Activated CD8-positive, alpha-beta memory T cell treated with anti-CD3 and anti-CD28 coated beads for 1 hour (primary cell): ENCODE measurements at places on chromosomes 2 and 18.

DNA sequence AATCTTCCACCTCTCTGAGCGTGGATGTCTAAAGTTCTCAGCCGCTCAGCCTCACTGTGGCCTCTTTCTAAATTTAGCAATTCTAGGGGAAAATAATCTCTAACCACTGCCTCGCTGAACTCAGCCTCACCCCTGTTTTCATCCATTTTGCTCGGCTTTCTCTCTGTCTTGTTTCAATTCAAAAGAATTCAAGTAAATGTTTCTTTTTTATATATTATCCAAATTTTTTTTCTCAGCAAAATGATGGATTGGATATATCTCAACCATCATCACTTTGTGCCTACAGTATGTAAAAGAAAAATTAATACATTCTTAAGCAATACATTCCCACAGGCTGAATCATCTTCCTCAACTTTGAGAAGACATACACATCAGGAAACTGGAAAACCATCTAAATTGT is 24.0 kb upstream of the GALNT5 start:
- no peak for DNase-seq

DNA sequence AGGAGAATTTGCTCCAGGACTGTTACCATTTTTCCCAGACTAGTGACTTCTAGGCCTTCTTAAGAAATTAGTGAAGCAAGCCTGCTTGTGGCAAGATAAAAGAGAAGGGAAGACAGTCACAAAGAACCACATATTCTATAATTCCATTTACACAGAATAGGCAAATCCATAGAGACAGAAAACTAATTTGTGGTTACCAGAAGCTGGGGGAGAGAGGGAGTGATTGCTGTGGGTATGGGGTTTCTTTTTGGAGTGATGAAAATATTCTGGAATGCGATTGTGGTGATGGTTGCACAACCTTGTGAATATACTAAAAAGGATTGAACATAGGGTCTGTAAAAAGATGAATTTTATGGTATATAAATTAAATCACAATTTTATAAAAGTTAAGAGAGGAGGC is 37.5 kb upstream of the SIX2 start:
- DNase-seq: no peak

- no peak for DNase-seq
Measured at GRCh38 chr18:72197591-72197990, 346.6 kb downstream of the CBLN2 start.

- no peak for DNase-seq
Measured at GRCh38 chr2:197386242-197386641, 48.6 kb downstream of the SF3B1 start.

DNA sequence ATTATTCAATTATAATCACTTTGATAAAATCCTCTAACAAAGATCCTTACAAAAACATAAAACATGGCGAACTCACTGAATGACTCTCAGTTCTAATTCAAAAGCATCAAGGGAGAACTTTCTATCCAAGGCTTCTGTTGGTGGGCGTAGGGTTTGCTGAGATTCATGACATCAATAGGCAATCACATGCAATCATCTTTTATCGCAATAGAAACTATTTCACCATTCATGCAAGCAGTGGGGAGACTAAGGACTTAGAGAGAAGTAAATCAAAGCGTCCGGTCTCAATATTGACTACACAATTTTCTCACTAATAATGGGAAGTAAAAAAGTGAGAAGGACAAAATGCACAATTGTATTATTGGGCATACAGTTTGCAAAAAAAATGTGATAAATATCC is 168.7 kb downstream of the SCG2 start:
- no peak for DNase-seq

DNA sequence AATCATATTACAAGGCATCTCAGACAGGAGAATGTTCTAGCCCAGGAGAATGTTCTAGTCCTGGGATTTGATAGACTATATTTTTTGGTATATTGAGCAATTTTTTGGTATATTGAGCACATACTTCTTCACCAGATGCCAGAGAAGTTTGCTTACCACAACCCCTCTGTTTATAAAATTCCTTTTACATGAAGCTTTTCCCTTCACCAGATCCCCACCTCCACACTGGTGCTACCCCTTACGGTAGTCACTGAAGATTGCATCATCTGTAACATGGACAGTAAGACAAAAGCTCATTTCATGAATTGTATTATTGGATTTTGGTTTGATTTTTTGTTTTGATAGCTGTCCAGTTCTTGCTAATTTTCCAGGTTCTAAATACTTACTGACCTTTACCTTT is 7.2 kb upstream of the HNMT start:
- DNase-seq: no peak

- no peak for DNase-seq
Measured at GRCh38 chr2:240168546-240169361, 28.3 kb upstream of the OTOS start.

DNA sequence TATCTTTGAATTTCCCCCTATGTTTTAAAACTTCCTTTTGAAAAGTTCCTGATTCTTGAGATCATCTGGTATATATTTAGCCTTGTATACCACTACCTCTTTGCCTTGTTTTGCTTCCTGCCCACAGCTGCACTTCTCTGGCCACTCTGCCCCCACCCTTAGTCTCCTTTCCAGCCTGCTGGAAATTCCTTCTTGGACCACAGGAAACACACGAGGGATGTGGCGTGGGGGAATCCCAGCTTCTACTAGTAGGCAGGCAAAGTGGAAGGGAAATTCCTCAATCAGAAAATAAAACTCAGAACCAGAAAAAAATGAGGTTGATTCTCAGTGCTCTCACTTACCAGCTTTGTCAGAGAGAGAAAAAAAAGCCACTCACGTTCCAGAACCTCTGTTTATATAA is 13.4 kb downstream of the IL18RAP start:
- no peak for DNase-seq

DNA sequence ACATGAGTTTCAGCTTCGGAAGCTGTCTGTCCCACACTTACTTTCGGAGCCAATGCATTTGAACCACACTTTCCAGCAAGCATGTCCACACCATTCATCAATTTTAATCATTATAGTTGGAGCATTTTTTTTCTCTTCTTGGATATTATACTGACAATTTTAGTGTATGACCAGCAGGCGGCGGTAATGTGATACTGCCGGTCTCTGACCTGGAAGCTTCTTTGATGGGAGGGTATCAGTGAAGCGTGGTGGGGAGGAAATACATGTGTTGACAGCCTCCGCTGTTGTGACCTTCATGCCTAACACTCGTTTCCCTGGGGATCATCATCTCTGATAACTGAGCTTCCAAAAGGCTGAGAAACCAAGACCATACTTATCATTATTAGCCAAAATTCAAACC is 231.7 kb downstream of the GBX2 start:
- no peak for DNase-seq

DNA sequence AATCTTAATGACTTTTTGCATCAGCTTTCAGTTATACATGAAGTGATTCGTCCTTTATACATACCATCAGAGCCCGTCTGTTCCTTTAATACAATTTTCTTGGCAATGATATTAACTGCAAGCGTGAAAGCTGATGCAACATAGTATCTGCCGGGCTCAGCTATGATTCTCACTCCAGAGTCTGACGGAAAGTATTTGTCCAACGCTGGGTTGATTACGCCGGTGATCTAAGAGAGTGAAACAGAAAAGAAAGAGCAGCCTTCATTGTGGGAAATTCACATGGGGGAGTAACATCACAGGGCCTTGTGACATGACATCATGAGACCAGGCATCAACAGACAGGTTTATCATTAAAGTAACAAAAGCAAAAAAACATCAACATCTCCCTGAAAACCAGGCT is 6.2 kb downstream of the ODC1 start:
- no peak for DNase-seq

- no peak for DNase-seq
Measured at GRCh38 chr2:45612285-45612684, 1.2 kb upstream of the SRBD1 start.

- DNase-seq: no peak
Measured at GRCh38 chr18:34548120-34548972, 161.8 kb upstream of the DTNA start.

- DNase-seq: no peak
Measured at GRCh38 chr2:56177420-56178220, 6.2 kb upstream of the CCDC85A start.

GRCh38 chr2:241308267-241308666 is 7.2 kb downstream of the HDLBP start:
- no peak for DNase-seq

- DNase-seq: no peak
Measured at GRCh38 chr18:79071503-79072210, 2.5 kb downstream of the ATP9B start.

DNA sequence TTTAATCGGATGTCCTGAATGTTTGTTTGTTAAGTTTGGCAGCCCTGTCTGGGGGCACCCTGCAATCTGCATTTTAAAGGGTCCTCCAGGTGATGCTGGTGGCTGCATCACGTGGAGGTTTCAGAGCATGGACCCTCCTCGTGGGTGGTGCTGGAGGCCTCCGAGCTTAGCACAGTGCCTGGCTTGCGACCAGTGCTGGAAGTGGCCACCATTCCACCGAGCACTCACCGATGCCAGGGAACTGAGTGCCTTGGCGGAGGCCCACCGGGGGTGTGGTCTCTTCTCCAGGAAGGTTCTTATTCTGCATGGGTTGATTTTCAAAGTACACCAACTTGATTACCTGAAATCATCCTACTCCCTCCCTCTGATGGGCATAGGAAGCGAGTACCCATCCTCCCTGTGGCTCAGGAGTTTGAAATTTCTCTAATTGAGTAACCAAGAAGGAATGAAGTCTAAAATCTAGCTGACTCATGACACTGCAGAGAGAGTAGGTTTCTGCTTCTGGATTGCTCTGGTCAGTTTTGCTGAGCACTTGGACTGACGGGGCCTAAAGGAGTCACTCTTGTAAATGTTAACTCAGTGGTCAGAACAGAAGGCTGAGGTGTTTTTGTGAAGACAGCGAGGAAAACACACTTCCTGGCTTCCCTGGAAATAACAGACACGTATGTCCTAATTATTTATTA is 58.1 kb upstream of the SLC66A3 start:
- DNase-seq: no peak

DNA sequence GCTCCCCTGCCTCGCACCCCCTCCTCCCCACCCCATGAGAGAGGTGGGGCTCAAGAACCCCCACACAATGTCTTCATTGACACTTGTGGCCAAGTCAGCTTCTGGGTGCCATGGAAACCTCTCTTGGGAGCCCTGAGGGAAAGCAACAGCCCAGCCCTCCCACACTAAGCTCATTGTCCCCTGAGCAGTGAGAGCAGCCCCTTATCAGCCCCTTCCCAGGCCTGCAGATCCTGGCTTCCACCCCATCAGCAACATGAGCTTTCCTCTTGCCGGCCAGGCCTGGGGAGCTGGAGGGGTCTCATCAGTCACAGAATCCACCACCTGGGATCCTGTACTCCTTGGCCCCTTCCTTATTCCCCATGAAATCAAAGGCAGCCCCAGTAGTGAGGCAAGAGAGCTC is 107.8 kb upstream of the ST3GAL5 start:
- DNase-seq: no peak

- DNase-seq: no peak
Measured at GRCh38 chr2:164252568-164253287, 368.6 kb downstream of the GRB14 start.

DNA sequence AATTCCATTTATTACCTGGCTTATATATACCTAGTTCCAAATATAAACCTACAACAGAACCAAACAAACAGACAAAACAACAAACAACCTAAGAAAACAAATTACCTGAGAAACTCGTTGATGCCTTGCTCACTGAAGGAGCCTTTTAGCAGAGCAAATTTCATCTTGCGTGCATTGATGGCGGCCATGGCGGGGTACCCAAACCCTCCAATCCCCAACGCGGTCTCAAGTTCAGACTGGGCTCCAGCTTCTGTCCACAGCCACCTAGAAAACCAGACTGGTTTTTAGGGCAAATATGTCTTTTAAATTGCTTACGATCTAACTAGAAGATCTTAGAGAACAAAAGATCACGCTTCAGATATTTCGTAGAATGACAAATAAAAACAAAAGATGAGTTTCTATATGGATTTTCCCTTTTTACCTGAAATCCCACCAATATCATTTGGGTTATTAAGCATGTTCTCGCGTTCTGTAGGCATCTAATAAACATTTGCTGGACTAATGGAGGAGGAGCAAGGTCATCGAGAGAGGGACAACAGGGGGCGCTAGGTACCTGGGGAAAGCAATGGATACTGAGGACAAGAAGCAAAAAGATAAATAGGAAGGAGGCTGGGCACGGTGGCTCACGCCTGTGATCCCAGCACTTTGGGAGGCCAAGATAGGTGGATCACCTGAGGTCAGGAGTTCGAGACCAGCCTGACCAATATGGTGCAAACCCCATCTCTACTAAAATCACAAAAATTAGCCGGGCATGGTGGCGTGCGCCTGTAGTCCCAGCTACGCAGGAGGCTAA is 25.2 kb downstream of the PDIA6 start:
- DNase-seq: no peak

DNA sequence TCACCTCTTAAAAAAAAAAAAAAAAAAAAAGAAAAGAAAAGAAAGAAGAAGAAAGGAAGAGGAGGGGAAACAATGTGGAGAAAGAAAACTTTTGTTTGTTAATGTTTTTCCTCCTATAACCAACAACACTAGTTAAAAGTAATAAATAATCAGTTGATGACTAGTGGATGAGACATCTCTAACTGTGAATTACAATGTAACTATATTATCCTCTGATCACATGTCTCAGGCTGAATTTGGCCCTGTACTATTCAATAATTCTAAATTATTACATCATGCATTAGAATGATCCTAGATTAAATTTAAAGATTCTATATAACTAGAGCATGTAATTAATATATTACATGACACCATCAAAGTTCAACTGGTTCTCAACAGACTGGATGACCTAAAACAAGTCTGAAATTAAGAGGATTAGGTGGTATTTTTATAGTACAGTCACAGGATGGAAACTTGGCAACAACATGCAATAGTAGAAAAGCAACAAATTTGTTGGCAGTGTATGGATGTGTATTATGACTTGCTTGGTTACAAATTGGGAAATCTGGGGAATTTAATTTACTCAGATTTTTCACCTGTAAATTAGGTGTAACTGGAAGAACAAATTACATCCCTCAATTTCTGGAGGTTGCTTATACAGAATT is 269.3 kb upstream of the SETBP1 start:
- DNase-seq: no peak

DNA sequence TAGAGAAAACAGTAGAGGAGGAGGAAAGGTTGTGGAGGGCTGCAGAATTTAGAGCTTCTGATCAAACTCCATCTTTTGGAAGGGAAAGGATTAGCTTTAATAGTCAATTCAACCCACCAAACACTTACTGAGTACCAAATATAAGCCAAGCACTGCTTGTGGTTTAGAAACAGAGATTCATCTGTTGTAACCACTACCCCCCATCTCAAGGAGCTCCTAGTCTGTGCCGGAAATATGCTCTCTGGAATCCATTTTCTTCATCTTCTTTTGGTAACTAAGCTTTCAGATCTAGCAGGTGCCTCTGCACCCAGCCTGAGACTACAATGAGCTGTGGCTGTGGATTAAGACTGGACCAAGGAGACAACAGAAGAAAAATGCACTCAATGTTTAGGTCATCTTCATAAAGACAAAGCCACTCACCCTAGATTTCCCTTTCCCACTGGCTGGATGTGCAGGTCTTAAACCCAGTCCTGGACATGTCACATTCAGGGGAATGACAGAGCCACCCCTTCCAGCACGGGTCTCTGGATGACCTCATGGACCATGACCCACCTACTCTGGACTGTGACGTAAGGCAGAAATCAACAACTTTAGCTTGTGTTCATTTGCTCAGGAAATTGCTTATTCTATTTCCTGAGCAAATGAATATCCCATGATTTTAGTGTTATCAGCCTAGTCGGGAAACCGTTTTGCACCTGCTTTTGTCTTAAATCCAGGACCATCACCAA is 52.9 kb downstream of the EPB41L3 start:
- DNase-seq: no peak

- no peak for DNase-seq
Measured at GRCh38 chr2:106143495-106144215, 50.4 kb downstream of the UXS1 start.
